Hindlimb muscle (tissue), 1 donor: ENCODE measurements at places on chromosomes 3 and 15.

GRCh38 chr3:10434938-10435336 lies 70.4 kb downstream of the ATP2B2 start:
- DNase-seq: no peak

DNA sequence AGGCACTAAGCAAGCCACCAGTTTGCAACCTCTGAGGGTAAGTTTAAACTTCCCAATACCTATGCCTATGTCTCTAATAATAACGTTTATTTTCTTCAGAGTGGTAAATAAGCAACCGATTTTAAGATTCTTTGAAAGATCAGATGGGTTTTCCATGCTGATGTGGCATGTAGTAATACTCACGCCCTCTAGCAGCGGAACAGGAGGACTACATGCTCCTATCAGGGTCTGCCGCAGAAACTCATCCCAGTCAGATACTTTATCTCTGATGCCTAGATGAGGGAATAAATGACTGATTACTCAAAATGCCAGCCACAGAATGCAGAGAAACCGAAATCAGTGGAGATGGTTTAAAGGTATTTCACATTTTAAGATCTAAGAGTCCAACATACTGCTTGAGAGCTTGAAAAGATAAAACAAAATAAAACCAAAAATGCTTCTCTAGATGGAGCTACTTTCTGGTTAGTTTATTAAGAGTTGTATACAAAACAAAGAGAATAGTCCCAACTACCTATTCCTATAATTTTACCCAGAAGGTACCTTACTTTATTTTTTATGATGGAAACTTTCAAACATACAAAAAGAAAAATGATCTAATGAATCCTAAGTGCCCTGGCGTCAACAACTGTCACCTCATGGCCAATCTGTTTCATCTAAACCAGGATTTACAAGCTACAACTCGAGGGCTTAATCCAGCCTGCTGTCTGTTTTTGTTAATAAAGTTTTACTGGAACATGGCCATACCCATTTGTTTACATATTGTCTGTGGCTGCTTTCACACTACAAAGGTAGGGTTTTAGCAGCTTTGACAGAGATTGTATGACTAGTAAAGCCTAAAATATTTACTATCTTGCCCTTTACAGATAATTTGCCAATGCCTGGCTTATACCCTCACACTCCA lies 37.5 kb upstream of the STIMATE start:
- peak; percentile 53 for DNase-seq

DNA sequence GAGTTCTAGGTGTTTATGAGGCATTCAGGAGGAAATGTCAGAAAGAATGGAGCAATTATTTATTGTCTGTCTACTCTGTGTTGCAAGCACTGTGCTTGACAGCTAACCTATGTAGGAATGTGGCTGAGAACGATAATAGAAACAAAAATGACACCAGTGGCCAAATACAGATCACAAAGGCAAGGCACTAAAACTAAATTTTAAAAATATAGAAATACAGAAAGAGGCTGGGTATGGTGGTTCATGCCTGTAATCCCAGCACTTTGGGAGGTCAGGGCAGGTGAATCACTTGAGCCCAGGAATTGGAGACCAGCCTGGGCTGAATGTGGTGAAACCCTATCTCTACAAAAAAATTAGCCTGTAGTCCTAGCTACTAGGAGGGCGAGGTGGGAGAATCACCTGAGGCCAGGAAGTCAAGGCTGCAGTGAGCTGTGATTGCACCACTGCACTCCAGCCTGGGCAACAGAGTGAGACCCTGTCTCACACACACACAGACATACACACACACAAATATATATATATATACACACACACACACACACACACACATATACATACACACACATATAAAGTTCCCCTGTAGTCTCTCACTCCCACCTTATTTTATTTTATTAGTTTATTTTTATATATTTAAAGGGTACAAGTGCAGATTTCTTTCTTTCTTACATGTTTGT lies 6.0 kb downstream of the PRKCI start:
- no peak for DNase-seq

DNA sequence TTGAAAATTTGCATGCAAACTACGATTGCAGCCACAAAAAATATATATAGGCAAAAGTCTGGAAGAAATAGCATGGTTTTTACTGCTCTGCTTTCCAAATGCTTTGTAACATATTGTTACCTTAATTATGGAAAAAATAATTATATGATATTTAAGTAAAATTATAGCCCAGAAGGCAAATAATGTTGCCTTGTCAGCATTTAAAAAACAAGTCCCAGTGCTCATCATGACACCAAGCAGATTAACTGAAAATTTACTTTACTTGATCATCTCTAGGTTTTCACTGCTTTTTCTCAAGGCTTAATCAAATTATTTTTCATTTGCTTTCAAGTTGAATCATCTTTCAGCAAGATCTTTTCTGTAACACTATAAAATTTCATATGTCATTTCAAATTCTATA lies 262.9 kb downstream of the ZMAT3 start:
- no peak for DNase-seq

DNA sequence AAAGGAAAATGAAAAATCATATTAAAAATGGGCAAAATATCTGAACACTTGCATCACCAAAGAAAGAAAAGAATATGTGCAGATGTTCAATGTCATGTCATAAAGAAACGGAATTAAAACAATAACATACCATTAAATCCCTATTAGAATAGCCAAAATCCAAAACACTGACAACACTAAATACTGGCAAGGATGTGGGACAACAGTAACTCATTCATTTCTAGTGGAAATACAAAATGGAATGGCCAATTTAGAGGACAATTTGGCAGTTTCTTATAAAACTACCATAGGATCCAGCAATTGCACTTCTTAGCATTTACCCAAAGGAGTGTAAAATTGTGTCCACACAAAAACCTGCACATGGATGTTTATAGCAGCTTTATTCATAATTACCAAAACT lies 542.5 kb upstream of the UBE2E2 start:
- peak; percentile 8 for DNase-seq

DNA sequence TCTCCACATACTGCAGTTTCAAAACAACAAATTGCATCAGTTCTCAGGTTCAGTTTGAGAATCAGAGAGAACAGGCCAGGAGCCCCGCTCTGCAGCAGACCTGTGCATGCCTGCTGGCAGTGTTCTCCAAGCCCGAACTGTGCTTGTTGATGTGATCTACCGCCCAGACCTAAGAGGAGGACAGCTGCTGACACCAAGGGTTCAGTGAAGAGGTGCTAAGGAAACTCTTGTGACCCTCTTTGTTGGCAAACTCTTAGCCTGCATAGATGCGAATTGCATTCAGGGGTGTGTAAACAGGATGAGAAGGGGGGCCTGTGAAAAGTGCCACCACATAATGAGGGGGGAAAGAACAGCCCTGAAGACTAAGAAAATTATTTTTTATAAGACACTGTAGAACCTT lies 89.8 kb downstream of the PDE8A start:
- no peak for DNase-seq

- peak; percentile 75 for DNase-seq
These were observed 48.1 kb upstream of the EPHB3 start for GRCh38 chr3:184513276-184514170.

DNA sequence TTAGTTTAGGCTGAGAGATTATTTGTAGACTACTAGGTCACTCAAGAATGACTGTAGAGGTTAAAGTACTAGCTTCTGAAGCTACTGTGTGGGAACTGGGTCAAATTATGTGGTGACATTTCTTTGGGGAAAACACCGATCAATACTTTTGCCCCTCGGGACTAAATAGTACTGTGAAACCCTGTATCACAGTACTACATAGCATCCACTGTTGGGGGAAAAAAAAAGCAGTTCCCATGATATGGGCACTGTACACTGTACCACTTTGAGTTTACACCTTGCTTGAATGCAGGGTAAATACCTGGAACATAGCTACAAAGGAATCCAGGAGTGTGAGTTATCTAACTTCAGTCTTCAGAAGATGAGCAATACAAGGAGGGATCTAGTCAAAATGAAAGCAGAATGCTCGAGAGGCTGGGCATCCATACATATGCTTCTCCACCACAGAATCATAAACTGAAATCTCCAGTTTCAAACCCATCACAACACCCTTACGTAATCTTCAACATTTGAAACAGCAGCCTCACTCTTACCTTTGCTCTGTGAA lies 311.4 kb downstream of the UNC13C start:
- DNase-seq: no peak
